WTC11 (cell line): ENCODE measurements at places on chromosomes 13 and 19. TPM values are rescaled to one million over a fixed set of nuclear protein-coding genes. Genes with fewer than 3 reads are reported as not detected.

DNA sequence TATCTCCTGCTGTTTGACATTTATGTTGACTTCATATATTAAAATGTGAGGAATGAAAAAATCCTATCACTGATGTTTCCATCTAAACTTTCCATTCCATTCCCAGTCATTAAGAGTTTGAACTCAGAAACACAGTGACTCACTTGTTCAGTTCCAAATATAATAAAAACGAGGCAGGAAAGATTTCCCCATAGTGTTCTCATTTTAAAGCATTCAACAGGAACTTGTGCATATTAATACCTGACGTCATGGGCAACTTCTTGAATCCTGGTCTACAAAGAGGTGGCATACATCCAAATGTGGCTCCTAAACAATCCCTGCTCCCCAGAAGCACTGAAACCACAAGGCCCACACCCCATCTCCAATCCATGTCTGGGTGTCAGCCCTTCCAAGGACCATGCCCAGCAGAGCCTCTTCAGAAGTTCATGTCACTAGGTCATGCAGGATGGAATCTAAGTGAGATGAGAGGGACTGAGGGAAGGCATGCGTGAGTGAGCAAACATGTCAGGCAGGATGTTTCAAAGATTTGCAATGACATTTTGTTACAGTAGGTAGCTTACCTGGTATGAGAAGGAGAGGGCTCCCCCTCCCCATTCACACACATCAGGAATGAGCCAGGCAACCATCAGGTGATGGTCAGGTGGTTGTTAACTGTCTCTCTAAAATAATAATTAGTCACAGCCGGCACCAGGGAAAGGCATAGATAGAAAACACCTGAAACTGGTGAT, 9.4 kb upstream of the ERVV-2 start:
- DNase-seq: no peak

DNA sequence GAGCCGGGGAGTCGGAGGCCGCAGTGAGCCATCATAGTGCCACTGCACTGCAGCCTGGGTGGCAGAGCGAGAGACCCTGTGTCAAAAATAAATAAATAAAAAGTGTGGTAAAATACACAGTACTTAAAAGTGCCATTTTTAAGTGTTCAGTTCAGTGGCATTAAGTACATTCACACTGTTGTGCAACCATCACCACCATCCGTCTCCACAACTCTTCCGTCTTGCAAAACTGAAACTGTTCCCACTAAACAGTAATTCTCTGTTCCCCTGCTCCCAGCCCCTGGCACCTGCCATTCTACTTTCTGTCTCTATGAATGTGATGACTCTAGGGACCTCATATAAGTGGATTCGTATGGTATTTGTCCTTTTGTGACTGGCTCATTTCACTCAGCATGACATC, 13.3 kb downstream of the SLC25A42 start:
- DNase-seq: no peak

DNA sequence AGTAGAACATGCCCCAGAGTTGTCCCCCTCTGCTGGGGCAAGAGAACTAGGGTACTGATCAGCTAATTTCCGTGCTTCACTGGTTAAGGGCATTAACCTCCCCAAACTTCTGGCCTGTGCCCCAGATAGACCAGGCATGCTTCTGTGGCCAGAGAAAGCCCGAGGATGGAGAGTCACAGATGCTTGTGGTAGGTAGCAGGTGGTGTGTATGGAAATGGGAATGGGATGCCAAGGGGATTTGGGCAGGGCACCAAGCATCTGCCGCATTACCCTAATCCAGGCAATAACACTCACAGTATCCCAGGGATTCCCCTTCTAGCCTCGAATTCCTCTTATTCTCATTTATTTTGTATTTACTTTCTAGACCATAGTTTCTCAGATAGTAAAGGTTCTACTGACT, 124.8 kb upstream of the KLF12 start:
- no peak for DNase-seq

DNA sequence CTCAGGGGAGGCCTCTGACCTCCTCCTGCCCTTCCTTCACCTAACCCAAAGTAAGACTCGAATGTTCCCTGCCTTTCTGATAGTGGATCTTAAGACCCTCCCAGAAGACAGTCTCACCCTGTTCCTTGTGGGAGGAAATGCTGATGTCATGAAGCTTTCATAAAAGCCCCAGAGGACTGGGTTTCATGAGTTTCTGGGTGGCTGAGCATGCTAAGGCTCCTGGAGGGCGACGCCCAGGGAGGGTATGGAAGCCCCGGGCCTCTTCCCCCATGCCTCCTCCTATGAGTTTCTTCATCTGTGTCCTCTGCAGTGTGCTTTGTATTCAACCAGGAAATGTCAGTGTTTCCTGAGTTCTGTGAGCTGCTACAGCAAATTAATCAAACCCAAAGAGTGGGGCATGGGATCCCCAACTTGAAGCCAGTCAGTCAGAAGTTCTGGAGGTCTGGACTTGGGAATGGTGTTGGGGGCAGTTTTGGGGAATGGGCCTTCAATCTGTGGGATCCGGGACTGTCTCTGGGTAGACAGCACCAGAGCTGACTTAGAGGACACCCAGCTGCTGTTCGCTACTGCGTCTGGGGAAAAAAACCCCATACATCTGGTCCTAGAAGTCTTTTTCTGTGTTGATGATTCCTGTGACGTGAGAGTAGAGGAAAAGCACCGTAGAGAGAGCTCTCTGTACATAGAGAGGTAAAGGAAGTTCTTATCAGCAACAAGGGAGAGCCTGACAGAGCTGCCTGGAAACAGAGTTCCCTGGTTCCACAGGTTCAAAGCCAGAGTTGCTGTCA, 2.0 kb upstream of the LILRB2 start:
- DNase-seq: no peak

- DNase-seq: no peak
Observed at GRCh38 chr13:75769141-75769905, 133.2 kb downstream of the LMO7 start.

- no peak for DNase-seq
Observed at GRCh38 chr13:50235604-50236342, 220.5 kb downstream of the KCNRG start.

Gene TUBA3C
- total RNA-seq: not detected in 3 replicates

Gene ADAMTSL5
- 0.55 to 1.9 TPM (median 1.5 TPM) in 3 replicates for total RNA-seq

Gene TEX26
- not detected in 3 replicates for total RNA-seq
